Activated CD8-positive, alpha-beta T cell treated with anti-CD3 and anti-CD28 coated beads for 36 hours (primary cell): ENCODE measurements at places on chromosomes 12 and 14. TPM values are rescaled to one million over a fixed set of nuclear protein-coding genes. Genes with fewer than 3 reads are reported as not detected.

DNA sequence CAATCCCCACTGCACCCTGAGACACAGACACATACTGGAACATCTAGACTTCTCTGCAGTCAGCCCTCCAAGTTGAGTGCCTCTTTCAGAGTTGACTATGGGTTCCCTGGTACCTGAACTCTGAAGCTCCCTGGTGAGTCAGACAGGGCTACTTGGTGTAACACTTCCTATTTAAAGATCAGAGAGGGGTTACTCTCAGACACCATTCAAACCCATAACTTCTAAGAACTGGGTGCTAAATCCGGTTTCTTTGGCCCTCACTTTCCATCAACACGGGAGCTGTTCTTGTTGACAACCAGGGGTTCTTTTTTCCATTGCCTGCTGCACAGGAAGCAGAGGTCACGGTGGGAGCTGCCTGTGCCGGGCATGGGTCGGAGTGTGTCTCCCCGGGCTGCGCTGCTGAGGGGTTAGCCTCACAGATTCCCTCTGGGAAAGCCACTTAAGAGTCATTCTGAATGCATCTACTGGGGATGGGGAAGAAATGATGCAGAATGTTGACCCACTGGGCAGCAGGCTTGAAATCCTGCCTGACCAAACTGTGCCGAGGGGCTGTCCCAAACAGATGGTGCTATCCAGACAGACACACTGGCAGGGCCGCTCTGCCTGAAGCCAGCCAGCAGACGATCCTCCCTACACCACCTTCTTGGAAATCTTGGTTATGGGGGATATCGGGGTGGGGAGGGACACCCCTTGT, 74.1 kb downstream of the PITPNM2 start:
- DNase-seq, result peak; percentile 80

- DNase-seq, result no peak
These were observed 6.0 kb downstream of the LTB4R start for GRCh38 chr14:24317141-24317928.

GRCh38 chr12:16297521-16297920, 20.0 kb upstream of the SLC15A5 start:
- no peak for DNase-seq

DNA sequence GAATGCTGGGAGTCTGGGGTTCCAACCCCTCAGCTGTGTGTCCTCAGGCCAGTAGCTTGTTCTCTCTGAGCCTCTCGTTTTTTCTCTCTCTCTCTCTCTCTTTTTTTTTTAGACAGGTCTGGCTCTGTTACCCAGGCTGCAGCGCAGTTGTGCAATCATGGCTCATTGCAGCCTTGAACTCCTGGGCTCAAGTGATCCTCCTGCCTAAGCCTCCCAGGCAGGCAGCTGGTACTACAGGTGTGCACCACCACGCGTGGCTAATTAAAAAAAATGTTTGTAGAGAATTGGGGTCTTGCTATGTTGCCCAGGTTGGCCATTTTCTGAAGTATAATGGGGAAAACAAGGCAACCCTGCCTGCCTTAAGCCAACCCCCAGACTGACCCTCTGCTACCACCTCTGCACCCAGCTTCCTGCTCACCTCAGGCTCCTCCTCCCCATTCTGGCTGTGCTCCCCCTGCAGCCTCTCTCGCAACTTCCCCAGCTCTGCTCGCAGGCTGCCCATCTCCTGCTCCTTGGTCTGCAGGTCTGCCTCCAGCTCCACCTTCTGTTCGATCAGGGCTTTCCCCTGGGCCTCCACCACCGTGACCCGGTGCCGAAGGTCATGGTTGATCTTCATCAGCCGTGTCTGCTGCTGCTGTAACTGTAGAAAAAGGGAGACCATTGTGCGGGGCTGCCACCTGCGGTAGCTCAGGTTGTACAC, 35.2 kb downstream of the RILPL1 start:
- no peak for DNase-seq

- DNase-seq, result no peak
These were observed 6.0 kb downstream of the CLMN start for GRCh38 chr14:95313707-95314106.

DNA sequence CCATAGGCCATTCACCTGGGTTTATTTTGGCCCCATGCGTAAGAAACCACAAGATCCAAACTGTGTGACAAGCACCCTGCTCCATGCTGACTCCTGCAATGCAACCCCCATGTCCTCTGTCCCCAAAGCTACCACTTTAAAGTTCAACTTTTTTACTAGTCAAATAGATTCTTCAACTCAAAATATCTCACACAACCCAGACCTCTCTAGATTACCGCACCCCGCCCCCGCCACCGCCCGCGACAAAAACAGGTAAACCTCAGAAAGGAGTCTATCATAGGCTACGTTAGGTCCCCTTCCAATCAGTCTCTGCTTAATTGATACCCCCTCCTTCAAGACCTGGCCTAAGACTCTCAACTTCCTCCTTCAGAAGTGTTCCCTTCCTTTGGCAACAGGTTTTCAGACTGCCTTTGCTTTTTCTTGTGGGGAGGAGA, 2.2 kb downstream of the ZFP36L1 start:
- peak; percentile 94 for DNase-seq

The CAPZA3 gene
- total RNA-seq, result not detected

The ADCK1 gene
- 5.2 TPM for total RNA-seq

The KCNA1 gene
- total RNA-seq, result not detected

The CCDC60 gene
- total RNA-seq, result not detected

The LBHD2 gene
- total RNA-seq, result not detected

The REC8 gene
- total RNA-seq, result 25.0 TPM
